ENCODE measurements at places on chromosomes 7 and 10. TPM values are rescaled to one million over a fixed set of nuclear protein-coding genes. Genes with fewer than 3 reads are reported as not detected.

Gene BLNK
- not detected for total RNA-seq

Gene TRIM50
- total RNA-seq = not detected

Gene PAX4
- not detected for total RNA-seq

Gene TRIM73
- 3.2 TPM for total RNA-seq

Gene CPA1
- total RNA-seq = not detected

Gene TWIST1
- total RNA-seq = 1.1 TPM

Gene LANCL2
- 9.4 TPM for total RNA-seq
